ENCODE measurements at places on chromosomes 7 and 10.

GRCh38 chr10:4581929-4582328, 244.1 kb upstream of the AKR1E2 start:
- no peak for DNase-seq

DNA sequence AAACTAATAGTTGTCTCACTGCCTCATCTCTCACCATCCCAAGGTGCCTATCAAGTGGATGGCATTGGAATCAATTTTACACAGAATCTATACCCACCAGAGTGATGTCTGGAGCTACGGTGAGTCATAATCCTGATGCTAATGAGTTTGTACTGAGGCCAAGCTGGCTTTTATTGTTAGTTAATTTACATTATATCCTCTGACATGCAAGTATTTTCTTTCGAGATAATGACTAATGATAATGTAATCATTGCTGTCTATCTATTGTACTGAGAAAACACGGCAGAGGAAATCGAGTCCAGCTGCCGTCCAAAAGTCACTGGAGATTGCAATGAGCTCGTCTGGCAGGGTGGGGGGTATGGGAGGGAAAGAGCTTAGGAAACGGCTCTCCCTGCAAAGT, 172.4 kb upstream of the LANCL2 start:
- no peak for DNase-seq

- DNase-seq = peak; percentile 72
Observed at GRCh38 chr10:79106256-79107050, 37.7 kb downstream of the ZMIZ1 start.

DNA sequence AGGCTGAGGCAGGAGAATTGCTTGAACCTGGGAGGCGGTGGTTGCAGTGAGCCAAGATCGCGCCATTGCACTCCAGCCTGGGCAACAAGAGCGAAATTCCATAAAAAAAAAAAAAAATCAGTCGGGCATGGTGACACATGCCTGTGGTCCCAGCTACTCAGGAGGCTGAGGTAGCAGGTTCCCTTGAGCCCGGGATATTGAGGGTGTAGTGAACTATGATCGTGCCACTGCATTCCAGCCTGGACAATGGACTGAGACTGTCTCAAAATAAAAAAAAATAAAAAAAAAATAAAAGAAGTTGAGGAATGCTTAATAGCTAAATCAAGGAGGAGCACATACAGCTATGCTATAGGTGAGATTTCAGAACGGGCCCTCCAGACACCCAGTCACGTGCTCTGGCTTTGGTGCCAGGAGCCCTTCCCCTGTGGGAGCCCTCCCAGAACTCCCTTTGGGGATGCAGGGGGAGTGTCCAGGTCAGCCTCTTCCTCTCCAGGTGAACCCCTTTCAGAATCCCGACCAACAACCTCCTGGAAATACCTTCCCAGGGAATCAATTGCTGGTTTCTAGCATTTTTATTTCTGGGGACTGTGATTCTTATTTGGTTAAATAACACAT, 42.9 kb upstream of the CTBP2 start:
- DNase-seq = no peak

GRCh38 chr10:58968389-58968755, 208.1 kb upstream of the PHYHIPL start:
- no peak for DNase-seq

GRCh38 chr10:121928528-121928884, 675 bp upstream of the ATE1 start:
- DNase-seq = peak; percentile 51

GRCh38 chr7:47942132-47942531, 6.1 kb downstream of the PKD1L1 start:
- DNase-seq = no peak

GRCh38 chr10:58220769-58221451, 46.8 kb downstream of the IPMK start:
- no peak for DNase-seq

DNA sequence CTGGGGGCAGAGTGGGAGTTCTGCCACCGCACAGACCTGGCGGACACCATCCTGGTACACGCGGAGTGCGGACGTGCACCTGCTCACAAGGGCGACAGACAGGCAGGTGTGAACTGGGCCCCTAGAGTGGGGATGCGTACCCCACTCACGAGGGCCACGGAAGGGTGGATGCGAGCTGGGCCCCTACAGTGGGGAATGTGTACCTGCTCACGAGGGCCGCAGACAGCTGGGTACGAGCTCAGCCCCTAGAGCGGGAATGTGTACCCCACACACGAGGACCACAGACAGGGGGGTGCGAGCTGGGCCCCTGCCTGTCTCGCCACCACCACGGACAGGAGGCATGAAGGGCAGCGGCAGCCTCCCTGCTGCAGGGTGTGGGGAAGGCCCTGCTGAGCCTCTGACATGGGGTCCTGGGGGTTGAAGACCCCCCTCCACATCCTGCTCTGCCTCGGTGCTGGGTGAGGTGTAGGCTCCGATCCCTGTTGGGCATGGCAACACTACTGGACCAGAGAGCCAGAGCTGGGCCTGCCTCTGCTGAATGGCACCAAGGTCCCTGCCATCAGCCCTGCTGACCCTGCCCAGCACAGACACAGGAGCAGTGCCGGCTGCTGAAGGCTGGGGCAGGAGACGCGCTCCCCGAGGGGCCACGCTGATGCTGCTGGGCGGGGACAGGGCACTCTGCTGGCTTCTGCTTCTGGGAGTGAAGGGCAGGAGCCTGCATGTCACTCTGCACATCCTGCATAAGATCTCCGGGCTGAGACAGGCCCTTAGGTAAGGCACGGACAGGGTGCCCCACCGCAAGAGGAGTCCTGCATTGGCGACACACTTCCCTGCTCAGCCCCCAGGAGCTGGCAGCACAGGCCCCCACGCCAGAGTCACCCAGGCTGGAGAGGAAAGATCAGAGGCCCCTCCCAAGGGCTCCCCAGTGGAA, 259.2 kb downstream of the MAD1L1 start:
- no peak for DNase-seq

DNA sequence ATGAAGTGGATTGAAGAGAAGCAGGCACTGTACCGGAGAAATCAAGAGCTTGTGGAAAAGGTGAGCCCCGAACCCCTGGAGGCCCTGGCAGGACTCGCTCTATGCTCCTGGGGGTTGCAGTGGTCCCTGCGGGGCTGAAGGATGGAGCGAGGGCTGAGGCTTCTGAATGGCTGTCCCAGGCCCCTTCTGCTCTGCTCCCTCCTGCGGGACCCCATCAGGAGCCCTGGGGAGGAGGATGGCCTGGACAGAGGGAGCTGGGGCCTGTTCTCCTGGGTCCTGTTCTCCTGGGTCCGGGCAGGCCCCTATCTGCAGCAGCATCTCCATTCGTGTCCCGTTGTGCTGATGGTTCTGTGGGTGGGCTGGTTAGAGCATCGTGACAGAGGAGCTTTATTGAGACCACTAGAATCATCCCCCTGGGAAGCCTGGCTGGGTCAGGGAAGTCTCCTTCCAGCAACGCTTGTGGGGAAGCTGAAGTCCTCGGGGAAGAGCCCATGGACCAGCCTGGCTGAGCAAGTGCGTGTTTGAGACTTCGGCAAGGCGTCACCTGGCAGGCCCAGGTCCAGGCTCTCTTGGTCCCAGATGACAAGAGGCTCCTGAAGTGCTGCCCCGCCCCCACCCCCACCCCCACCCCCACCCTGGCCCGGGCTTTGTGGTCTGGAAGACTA, 41.1 kb upstream of the DPYSL4 start:
- DNase-seq = no peak
